ENCODE measurements at places on chromosomes 5 and 9.

- no peak for DNase-seq
These were observed 255.4 kb upstream of the DAB2 start for GRCh38 chr5:39680213-39680612.

DNA sequence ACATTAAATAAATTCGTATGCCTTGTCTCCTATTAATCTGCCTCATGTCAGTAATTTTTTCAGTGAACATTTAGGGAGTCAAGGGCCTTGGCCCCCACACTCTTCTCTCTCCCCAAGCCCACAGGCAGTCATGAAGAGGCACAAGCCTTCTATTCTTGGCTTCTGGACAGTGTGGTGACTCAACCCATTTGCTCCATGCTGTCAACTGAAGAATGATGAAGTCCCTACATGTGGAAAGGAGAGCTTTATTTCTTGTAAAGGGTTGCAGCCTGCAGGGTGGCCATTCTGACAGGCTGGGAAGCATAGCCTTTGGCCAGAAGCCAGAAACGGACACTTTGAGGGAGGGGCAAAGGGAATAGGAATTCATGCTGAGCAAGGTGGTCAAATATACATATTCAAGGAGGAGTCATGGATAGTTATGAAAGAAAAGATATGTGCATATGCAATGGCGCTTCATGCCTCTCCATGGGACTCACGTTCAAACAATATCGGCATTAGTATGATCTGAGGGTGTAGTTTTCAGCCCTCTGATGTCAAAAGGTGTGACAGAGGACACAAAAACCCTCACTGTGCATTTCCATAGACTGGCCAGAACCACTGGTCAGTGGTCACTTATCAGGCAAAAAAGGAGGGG lies 31.3 kb downstream of the ANKRA2 start:
- no peak for DNase-seq

DNA sequence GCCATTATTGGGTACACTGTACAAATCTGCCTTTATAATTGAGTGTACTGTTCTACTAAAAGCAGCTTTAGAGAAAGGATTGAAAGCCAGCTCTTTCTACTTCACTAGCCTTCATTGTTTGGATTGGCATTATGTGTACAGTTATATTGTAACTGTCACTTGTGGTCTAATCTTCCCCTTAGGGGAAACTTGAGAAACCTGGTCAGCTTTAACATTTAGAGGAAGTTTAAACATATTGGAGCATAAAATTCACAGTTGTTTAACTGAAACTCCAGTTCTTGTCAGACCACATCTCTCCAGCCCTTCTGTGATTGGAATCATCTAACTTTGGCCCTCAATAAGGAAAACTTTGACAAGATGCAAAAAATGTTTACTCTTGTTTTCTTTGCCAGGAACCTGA lies 24.6 kb downstream of the PIK3R1 start:
- DNase-seq, result no peak

GRCh38 chr5:131640043-131640856 lies 5.2 kb upstream of the RAPGEF6 start:
- peak; percentile 28 for DNase-seq

DNA sequence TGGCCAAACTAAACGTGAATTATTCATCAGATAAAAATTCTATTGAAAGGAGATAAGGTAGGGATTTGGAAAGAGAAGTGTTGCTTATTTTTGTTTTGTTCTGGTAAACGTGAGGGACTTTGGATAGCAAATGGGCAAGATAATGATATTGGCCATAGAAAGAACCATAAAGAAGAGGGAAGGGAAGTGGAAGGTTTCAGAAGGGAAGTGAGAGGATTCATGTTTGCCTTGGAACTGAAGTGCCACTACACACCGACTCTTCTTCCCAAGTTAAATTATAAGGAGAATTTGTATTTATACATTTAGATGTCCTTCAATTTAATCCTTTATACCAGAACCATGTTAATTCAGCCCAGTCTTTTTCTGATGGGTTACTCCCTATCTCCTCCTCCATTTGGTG lies 42.1 kb upstream of the TAF11L2 start:
- DNase-seq, result no peak

- DNase-seq, result no peak
These were observed 776.4 kb downstream of the KCTD16 start for GRCh38 chr5:144947023-144947422.

GRCh38 chr5:124888622-124889485 lies 142.4 kb upstream of the ZNF608 start:
- no peak for DNase-seq

- DNase-seq, result no peak
These were observed 12.1 kb upstream of the NRG2 start for GRCh38 chr5:140055152-140055551.

DNA sequence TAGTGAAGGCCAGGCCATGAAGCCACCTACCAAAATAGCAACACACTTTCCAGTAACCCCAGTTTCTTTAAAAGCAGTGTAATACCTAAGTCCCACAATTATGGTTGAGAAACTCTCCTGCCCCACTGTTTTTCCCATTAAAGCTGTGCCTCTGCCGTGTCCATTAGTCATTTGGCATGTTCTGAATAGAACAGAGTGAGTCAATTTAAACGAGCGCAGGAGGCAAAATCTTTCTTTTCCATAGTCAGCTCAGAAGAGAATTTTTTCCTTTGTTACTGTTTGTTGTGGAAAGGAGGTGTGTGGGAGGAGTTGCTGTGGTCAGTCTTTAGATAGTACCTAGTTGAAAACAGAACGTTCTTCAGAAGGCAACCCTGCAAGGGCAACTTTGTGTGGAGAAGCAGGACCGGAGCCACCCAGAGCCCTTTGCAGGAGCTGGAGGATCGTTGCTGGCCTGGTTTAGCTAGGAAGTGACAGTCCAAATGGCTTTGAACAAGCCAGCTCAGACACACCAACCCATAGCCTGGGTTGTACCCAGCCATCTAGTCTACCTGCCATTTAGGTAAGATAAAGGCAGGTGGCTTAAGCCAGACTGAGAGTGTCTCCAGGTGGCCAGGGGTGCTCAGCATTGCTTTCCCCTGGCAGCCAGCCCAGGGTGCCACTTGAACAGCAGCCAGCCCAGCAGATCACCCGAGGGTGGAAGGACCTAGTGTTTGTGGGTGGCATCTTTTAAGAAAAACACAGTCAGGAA lies 30.4 kb downstream of the GADD45G start:
- no peak for DNase-seq

GRCh38 chr5:74179701-74180100 lies 460.8 kb downstream of the ENC1 start:
- DNase-seq, result no peak

DNA sequence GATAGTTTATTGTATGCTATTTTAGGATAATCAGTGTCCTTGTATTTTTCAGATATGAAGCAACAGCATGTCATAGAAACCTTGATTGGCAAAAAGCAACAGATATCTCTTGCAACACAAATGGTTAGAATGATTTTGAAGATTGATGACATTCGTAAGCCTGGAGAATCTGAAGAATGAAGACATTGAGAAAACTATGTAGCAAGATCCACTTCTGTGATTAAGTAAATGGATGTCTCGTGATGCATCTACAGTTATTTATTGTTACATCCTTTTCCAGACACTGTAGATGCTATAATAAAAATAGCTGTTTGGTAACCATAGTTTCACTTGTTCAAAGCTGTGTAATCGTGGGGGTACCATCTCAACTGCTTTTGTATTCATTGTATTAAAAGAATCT lies 14.5 kb downstream of the CCT5 start:
- no peak for DNase-seq

DNA sequence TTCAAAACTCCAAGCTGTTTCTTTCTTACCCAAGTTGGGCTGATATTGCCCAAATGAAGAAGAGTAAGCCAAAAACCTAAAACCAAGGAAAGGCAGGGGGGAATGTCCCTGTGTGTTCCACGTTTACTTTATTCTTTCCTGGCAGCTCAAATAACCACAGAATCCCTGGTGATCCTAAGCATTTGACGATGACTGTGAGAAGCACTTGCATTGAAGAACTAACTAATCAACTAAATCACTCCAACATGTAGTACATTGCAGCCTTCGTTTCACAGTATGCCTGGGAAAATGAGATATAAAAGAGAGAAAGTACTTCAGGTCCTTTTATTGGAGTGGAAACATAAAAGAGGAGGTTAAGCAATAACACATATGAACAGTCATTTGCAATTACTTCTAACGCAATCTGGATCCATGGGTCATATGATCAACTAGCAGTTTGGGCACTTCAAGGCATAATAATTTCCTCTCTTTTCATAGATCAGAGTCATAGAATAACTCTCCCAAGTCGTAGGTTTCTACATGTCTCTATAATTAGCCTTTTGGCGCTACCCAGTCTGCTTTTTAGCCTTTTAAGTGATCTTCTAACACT lies 338.4 kb downstream of the TMEM167A start:
- DNase-seq, result no peak

DNA sequence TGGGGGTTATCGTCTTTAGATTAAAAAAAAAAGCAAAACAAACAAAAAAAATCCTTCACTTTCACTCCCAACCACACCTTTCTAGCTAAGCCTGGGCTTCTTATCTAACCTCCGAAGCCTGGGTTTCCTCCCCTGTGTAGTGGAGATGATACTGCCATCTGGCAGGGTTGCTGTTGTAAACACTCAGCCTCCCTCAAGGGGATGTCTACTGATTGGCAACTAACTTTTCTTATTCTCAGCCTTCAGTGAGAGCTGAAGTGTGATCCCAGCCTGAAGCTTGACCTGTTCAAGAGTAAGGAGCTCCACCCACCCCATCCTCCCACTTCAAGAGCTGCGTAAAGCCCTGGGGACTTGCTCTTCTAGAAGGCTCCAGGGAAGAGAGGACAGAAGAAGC lies 21.5 kb upstream of the WWC1 start:
- no peak for DNase-seq

GRCh38 chr5:149337736-149338135 lies 7.6 kb upstream of the GRPEL2 start:
- no peak for DNase-seq

DNA sequence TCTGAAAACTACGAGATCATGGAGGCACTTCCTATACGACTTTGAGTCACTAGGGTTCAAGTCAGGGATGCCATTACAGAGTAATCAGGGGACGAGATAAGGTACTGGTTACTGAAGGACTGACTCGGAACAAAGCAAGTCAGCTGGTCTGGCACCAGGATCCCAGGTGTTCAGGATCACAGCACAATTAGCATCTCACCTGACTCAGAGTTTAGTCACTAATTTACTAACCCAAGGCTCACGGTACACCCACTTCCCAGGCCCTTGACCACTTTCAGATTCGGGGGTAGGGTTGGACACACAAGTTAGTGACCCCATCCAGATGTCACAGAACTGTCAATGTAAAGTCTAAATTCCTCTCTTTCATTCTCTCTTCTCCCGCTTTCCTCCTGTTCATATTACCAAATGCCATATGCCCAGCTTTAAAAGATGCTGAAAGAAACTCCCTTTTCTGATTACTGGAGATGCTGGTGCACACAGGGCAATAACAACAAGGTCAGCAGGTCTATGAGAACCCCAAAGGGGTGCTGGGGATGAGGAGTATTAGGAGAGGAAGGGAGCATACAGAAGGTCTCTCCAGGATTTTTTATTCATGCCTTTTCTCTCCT lies 657.8 kb downstream of the TLE1 start:
- DNase-seq, result no peak

GRCh38 chr5:180193749-180194375 lies 15.1 kb downstream of the RASGEF1C start:
- no peak for DNase-seq

GRCh38 chr5:75058986-75059535 lies 6.7 kb upstream of the GCNT4 start:
- no peak for DNase-seq

- no peak for DNase-seq
These were observed 127.0 kb upstream of the PLCXD3 start for GRCh38 chr5:41637424-41637823.

GRCh38 chr9:80605129-80605528 lies 1033.4 kb downstream of the TLE4 start:
- no peak for DNase-seq

GRCh38 chr9:133952598-133953550 lies 39.2 kb downstream of the VAV2 start:
- DNase-seq, result no peak

DNA sequence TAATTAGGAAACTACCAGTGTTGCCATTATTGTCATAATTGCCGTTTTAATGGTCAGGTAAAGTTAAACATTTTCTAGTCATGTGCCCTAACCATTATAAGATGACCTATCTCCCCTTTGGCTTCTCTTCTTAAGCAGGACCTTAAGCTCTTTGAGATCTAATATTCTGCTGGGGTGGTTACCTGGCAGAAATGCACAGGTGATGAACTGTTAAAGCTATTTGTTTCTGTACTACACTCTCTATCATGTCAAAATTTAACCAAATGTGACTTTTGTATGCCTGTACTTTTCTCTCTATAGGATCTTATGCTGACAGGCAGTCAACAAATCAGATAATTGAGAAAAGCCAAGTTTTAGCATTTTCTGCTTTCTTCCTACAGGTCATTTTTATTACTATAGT lies 23.3 kb downstream of the ALDH1A1 start:
- no peak for DNase-seq

DNA sequence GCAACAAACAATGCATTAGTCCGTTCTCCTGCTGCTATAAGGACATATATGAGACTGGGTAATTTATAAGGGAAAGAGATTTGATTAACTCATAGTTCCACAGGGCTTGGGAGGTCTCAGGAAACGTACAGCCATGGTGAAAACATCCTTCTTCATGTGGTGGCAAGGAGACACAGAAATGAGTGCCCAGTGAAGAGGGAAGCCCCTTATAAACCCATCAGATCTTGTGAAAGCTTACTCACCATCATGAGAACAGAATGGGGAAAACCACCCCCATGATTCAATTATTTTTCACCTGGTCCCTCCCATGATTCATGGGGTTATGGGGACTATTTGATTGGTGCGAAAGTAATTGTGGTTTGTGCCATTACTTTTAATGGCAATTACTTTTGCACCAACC lies 655.8 kb upstream of the SEMA6A start:
- DNase-seq, result no peak

DNA sequence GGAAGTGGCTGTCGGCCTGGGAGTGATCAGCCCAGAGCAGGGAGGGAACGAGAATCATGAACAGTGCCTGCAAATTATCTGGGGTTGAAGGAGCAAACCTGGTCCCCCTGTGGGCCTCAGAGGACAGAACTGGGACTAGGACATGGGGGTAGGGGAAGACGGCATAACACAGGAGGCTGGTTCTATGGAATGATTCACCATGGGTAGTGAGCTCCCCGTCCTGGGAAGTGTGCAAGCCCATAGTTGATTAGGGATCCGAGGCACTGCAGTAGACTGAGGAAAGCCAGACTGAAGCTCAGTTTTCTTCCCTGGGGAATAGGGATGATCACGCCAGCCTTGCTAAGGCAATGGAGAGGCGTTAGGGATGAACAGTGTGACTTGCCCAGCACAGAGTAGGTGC lies 5.6 kb downstream of the ADGRD2 start:
- no peak for DNase-seq

All from hematopoietic multipotent progenitor cell treated with erythropoietin and hydrocortisone succinate and interleukin-3 and kit ligand, for 17 days (in vitro differentiated cells).